ENCODE measurements at places on chromosomes 12 and 14.

DNA sequence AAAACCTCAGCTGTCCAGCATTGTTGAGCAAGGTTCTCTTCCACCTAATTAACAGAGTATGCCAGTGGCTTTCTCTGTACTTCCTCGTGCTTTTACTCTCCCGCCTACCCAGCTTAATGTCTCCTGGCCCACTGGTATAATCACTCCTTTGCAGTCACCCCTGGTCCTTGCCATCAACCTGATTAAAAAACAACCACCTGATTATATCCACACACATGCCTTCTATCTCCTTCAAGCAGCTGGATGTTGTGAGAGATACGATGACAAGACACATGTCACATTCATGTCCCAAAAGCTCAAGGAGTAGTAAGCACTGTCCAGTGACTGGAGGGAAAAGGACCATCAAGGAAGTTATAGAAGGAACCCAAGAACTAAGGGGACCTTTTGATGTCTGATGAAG is 241.3 kb upstream of the GRIP1 start:
- DNase-seq, result no peak

DNA sequence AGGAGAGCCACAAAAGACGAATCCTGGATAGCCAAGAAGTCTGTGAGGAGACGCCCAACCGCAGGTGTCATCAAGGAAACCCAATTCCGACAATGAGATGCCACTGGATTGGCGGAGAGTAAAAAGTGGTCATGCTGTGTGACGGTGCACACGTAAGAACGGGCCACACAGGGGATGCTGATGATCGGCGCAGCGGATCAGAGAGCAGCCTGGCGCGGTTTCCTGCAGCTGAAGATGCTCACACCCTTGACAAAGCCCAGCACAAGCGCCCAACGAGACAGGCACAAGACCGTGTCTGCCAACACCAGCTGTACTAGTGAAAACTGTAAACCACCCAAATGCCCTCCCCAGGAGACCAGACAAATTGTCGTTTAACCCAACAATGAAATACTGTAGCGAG is 55.8 kb downstream of the CCDC85C start:
- DNase-seq, result no peak

DNA sequence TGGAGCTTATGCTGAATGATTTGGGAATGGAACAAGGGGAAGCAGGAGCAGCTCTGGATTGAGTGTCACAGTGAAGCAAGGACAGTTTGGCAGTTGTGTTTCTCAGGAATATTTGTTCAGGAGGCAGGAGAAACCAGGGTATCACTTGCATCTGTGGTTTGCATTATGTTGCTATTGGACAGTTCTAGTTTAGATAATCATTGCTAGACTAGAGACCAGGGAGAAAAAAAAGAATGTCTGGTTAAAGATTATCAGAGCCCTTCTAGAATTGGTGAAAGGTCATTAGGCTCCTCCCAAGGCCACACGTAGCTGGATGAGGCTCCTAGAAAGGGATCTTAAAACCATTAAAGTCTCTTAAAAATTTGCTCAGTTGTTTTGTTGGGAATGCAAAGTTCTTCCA is 17.0 kb upstream of the SRSF5 start:
- DNase-seq, result no peak

GRCh38 chr12:76024942-76025600 is 6.5 kb downstream of the PHLDA1 start:
- DNase-seq, result no peak

DNA sequence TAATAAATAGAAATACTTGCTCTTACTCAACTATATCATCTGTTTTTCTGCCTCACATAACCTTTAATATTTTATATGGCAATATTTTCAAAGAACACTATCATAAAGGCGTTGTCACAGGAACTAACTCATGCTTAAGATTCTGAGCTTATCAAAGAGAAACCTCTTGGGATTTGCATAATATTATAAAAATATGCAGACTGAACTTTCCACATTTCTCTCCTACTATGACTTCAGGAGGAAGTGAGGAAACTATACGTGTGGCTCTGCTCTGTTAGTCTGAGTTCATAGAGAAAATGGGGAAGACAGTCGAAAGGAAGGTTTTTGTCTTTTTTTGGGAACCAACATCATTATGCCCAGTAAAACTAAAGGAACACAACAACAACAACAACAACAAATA is 124.7 kb downstream of the GARIN6 start:
- no peak for DNase-seq

DNA sequence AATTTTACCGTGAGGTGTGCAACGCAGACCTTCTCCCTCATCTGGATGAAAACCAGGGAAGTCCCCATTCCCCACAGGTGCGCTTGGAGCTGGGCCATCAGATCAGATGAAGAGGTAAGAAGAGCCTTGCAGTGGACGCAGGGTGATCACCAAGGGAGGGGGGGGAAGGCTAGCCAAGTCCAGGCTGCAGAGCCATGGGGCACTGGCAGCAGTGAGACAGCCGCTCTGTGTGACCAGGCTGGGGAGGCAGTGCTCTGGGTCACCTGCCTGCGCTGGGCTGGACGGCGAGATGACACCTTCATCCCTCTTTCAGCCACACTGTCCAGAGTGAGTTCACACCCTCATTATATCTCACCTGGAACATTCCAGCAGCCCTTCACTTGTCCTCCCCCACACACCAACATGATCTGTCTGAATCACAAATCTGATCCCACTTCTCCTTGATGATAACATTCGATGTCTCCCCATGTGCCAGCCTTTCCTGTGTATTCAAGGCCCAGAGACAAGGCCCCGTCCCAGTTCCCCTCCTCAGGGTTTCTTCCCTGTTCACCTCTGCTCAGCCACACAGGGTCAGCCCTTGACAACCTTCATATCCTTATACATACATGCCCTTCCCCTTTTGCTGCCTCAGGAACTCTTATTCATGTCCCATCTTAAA is 65.9 kb upstream of the VASH1 start:
- no peak for DNase-seq

DNA sequence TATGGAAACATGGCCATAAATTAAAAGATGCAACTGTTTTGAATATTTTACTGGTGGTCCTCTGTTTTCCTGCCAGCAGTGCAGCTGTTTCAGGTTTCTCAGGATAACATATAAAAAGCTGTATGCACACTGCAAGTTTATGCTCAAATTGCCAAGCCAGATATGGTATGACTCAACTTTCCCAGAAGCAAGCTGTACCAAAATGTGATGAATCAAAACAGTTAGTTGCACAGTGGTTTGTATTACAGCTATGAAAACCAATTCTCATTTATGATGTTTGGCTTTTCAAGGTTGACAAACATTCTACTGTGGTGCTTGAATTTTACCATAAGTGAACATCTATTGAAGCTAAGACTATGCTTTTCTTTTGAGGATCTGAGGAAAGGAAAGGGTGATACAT is 15.5 kb downstream of the TRMT5 start:
- no peak for DNase-seq

- no peak for DNase-seq
Observed at GRCh38 chr12:92055877-92056276, 89.8 kb downstream of the BTG1 start.
